ENCODE measurements at places on chromosomes 2 and 18.

- no peak for DNase-seq
These were observed 782.8 kb downstream of the BCL11A start for GRCh38 chr2:59770651-59771050.

GRCh38 chr2:10103179-10103578, 19.4 kb upstream of the RRM2 start:
- no peak for DNase-seq

DNA sequence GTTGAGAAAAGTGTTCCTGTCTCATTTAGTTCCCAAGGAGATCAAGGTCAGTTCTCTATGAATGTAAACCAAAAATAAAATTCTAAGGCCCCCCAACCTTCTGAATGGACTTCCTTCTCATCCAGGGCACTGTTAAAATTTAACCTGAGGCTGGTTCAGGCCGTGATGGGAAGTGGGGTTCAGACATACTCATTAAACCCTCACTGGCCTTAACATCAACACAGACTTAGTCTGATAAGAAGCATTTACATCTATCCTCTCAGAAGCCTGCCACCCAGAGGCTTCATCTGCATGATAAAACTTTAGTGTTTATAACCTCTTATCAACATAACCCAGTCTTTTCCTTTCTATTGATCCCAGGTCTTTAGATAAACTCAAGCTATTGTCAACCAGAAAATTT, 22.4 kb downstream of the ITSN2 start:
- DNase-seq, result no peak

DNA sequence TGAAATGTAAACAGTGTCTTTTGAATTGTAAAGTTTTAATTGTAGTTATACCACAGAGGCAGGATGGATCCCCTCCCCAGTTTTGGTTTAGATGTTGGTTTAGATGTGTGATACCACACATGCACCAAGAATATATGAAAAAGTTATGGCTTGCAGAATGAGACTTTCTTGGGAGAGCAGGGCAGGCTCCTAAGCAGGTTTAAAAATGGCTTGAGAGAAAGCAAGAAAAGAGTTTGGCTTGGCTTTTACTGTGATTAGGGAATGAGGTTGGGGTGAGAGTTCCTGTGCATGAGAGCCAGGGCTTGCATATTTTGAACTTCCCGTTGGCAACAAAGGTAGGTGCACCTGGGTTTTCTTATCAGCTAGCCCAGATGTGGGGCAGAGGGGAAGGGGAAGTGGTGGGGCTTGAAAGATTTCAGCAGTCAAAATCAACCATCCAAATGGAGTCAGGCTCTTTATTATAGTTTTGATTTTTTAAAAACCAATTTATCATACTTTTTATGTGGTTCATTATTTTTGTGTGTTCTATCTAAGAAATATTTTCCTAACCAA, 246.9 kb downstream of the MTX2 start:
- DNase-seq, result no peak

GRCh38 chr2:240293557-240294461, 141.7 kb upstream of the GPC1 start:
- DNase-seq, result no peak

DNA sequence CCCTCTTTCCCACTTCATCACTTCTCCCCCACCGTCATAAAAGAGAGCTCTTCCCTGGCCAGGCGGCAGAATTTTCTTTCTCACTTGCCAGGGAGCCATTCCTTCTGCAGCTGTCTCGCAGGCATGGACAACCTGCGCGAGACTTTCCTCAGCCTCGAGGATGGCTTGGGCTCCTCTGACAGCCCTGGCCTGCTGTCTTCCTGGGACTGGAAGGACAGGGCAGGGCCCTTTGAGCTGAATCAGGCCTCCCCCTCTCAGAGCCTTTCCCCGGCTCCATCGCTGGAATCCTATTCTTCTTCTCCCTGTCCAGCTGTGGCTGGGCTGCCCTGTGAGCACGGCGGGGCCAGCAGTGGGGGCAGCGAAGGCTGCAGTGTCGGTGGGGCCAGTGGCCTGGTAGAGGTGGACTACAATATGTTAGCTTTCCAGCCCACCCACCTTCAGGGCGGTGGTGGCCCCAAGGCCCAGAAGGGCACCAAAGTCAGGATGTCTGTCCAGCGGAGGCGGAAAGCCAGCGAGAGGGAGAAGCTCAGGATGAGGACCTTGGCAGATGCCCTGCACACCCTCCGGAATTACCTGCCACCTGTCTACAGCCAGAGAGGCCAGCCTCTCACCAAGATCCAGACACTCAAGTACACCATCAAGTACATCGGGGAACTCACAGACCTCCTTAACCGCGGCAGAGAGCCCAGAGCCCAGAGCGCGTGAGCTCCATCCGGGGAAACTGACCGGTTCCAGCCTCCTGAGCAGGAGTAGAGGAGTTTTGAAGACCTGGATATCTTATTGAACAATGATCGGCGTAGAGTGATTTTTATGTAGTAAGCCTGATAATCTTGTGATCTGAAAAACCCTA, at the start of gene MSGN1:
TSS of gene MSGN1 (plus strand) at position 65 of the 850 bp plus-strand sequence. CDS start at position 124, 59 bp downstream.
- no peak for DNase-seq

DNA sequence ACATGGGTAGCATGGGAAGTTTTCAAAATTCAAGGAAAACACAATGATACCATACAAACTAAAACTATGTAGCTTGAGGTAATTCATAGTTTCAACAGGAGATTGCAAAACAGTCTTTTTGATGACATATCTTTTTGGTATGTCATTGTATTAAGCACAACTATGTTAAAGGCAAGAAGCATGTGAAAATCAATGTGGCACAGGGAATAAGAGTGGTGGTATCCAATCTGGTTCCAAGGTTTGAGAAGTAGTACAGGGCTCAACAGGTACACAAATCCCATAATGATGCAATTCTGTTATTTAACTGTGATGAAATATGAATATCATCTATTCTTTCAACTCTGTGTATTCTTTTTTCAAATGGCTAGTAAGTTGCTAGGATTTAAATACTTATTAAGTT, 16.4 kb upstream of the DLX2 start:
- no peak for DNase-seq

DNA sequence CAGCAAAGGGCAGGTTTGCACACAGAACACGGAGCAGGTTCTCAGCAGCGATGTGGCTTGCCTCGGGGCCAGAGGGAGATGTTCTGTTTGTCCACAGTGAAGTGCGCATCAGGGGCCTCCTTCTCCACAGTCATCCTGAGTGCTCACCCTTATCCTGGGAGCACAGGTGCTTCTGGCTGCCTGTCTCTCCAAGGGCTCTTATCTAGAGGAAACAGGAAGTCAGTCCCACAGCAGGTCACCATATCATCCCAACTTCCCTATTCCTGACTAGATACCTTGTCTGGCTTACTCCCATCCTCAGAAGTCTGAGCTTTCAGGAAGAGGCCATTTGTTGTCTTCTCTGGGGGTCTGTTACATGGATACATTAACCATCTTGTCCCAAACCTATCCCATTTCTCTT, at the start of gene CD207:
TSS of gene CD207 (minus strand) at position 174 of the 400 bp plus-strand sequence. CDS start at position 134, 40 bp downstream.
- no peak for DNase-seq

GRCh38 chr2:98810588-98810928, 79.6 kb upstream of the MGAT4A start:
- DNase-seq, result no peak

- DNase-seq, result no peak
These were observed 271.8 kb downstream of the ZNF521 start for GRCh38 chr18:25080211-25080610.

DNA sequence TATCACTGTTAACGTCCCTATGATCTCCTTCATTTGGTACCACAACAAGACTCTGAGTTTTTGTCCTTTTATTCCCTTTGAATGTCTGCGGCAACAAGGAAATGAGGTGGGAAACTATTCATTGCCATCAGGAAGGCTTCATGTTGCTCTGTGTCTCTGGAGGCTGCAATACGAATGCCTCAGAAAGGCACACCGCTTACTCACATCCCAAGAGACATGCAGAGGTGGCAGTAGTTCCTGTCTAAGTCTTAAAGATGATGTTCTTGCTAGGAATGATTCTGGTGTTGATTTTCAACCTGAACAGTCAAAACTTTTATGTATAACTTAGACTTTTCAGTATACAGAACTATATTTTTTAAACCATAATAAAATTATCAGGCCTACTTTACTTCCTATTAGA, 24.0 kb downstream of the CNTNAP5 start:
- DNase-seq, result no peak

- DNase-seq, result no peak
These were observed 59.9 kb downstream of the ADNP2 start for GRCh38 chr18:80168982-80169381.

- no peak for DNase-seq
These were observed 823.0 kb upstream of the SOX11 start for GRCh38 chr2:4869154-4869553.

DNA sequence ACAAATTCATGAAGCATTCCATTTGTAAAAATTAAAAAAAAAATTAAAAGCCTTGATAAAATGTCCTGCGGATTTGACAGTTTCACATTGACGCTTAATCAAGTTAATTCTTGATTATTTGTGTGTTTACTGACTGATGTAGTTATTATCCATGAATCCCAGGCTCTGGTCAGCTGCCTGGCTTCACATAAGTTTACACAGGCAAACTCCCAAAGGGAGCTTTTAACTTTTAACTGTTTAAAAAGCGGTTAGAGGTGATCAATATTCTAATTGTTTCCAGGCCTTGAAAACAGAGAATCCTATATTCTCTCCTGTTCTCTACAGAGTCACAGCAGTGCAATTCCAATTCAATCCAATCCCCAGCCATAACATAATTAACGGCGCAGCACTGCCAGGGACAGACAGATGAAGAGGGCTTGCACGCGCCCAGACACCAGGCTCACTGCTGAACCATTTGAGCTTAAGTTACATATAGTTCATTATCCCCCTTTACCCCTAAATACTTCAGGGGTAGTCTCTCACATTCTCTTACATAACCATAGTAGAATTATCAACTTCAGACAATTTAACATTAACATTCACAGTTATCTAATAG, 47.5 kb downstream of the ATP8B1 start:
- DNase-seq, result no peak

GRCh38 chr2:167924556-167924955, 322.8 kb downstream of the STK39 start:
- DNase-seq, result no peak

- DNase-seq, result no peak
These were observed 293.2 kb downstream of the ALK start for GRCh38 chr2:29628108-29628745.

DNA sequence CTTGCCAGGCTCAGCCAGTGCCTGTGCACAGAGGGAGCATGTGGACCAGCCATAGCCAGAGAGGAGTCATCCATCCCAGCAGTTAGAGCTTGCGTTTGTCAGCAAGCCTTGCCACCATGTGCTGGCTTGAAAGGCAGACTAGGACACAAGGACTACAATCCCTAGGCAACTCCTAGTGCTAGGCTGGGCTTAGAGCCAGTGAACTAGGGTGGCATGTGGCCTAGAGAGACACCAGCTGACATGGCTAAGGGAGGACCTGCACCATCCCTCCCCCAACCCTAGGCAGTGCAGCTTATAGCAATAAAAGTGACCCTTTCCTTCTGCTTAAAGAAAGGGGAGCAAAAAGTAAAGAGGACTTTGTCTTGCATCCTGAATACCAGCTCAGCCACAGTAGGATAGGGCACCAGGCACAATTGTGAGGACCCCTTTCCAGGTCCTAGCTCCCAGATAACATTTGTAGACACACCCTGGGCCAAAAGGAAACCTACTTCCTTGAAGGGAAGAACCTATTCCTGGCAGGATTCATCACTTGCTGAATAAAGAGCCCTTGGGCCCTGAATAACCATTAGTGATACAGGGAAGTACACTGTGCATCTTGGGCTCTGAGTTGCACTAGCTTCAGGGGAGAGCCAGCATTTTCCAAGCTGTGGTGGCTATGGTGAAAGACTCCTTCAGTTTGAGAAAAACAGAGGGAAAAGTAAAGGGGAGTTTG, 38.7 kb upstream of the UXS1 start:
- DNase-seq, result no peak

DNA sequence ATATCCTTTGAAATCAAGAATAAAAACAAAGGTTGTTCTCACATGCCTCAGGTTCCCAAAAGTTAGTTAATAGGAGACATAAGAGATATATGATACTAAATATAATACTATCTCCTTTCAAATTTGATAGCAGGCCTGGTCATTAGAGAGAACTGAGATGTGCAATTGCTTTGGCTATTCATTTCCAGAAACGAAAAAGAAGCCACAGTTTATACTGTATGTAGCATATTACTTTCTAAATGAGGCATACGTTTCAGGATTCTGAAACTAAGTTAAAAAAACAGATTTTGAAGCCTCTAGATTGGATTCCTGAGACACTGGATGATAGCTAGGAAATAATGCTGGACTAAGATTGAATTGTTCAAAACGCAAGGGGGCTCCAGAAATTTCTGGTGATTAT, 7.1 kb downstream of the PPP1R1C start:
- no peak for DNase-seq

- DNase-seq, result no peak
These were observed 400.6 kb downstream of the IRS1 start for GRCh38 chr2:226399006-226399405.

GRCh38 chr2:166725927-166726924, 162.1 kb upstream of the XIRP2 start:
- DNase-seq, result no peak

GRCh38 chr18:74446178-74446577, 10.9 kb downstream of the DIPK1C start:
- no peak for DNase-seq

DNA sequence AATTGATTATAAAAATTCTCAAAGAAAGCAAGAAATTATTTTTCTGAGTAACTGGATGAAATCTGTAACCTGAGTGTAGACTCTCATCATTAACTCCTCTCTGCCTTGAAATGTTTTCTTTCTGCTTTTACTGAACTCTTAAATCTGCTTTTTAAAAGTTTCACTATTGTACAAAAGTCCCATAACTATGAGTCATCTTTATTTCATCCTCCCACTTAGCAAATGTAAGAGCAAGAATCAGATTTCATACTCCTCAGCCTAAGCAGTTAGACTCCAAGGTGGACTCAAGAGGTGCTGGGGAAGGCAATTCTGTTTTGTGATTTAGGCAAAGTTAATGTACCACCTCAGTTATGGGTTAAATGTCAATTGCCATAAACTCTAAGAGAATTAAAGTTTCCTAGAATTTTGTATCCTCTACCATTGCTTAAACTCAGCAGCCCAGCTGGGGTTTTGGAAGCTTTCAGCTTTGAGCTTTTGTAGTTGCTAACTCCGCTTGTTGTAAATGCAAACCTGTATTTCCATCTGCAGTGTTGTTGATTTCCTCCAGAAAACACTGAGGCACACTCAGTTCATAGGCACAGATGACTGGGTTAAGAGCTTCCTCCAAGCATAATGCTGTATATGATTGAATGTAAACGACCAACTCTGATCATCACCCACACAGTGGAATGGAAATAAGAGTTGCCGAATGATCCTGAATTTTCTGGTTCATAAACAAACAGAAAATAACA, 268.8 kb downstream of the ARHGAP15 start:
- DNase-seq, result no peak

- no peak for DNase-seq
These were observed 60.8 kb downstream of the CWC22 start for GRCh38 chr2:179946346-179946745.

DNA sequence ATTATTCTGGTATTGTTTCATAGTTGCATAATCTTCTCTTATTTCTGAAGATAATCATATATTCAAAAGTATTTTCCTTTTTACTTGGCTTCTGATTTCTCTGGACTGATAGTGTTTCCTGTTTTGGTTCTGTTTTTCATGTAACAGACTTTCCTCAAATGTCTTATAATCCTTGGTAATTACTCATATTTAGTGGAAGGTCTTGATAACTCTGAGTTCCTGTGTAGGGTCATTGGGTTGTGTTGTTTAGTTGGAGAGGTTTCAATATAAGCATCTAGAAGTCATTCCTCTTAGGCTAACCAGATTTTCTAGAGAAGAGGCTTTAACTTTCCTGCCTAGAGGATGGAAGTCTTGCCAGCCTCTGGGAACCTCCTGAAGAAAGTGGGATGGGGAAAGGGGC, 23.8 kb downstream of the MFSD6 start:
- DNase-seq, result no peak
